Fibroblast of skin of scalp (primary cell): ENCODE measurements at places on chromosomes 7 and 10.

- peak; percentile 86 for DNase-seq
Measured at GRCh38 chr10:30151581-30152389, 92.4 kb upstream of the JCAD start.

DNA sequence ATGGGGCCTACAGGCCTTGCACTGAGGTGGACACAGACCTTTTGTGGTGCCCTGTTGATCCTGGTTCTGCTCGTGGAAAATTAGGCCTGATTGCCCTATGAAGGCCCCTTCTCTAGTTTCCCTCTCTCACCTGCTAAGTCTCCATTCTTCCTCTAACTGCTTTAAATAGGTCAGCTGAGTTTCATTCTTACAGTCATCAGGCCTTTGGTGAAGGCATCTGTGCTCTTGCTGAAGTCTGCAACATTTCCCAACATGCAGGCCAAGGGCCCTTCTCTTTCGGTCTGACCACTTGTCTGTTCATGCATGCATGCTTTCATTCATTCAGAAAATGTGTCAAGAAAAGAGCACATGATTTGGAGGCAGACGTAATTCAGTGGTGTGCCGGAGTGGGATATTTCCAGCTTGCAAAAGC lies 244.0 kb downstream of the BUB3 start:
- no peak for DNase-seq

DNA sequence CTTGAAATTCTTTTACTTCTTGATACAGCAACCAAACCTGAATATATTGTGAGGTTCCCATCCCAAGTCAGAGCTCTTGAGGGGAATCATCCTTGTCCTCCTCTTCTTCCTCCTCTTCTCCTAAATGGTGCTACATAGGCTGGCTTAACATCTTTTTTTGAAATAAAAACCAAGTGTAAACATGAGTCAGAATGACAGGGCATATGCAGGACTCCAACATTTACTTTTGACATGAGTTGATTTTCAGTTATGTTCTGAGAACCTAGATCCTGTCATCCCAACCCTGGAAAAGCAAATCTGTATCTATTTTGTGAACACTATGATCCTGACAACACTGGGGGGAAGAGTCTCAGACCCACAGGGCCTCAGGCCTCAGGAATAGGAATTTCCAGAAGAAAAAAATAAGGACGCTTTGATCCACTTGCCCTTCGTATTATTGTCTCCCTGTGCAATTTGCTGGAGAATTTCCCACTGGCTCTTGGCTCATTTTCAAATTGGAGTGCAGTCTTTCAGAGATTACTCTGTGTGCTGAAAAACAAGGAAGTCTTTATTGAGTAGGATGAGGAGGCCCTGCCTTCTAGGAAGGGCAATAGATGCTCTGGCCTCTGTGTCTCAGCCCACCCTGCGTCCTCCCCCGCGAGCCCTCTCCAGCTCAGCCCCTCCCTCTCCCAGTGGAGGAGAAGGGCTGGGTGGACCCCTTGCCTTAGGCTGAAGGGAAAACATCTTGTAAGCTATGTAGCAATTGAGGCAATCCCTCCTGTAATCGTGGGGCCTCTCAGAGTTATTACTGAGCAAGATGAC lies 121.6 kb downstream of the CREB5 start:
- peak; percentile 40 for DNase-seq

DNA sequence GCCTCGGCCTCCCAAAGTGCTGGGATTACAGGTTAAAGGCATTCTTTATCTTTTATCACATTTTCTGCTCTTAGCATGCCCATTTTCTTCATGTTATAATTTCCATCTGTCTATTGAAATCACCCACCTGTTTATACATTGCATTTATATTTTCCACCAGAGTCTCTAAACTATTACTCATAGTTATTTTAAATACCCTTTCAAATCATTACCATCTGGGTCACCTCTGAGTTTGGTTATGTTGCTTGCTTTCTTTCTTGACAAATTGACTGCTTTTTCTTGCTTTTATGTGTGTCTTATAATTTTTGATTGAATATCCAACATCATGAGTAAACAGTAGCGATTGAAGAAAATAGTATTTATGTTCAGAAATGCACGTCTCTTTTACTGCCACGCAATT lies 71.4 kb downstream of the TMEM270 start:
- peak; percentile 24 for DNase-seq

DNA sequence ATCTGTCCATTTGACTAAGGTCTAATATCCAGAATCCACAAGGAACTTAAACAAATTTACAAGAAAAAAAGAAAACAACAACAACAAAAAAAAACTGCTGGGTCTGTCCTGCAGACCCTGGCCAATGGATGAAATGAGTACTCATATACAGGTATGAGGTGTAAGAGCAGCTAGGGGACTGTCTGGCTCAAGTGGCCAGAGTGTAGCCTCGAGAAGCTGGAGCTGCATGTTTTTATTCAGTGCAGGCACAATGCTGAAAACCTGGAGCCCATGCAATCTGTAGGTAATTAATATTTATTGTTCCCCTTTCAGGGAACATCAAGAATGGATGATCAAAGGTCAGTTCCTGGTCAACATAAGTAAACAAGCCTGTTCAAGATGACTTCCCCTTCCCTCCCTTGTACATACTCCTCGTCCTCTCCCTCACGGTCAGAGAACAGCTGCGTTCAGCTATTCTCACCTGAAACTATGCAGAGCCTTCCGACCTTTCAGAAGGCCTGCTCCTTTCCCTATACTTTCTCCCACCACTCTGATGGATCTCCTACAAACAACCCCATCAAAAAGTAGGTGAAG lies 15.5 kb downstream of the CYP2C19 start:
- no peak for DNase-seq

DNA sequence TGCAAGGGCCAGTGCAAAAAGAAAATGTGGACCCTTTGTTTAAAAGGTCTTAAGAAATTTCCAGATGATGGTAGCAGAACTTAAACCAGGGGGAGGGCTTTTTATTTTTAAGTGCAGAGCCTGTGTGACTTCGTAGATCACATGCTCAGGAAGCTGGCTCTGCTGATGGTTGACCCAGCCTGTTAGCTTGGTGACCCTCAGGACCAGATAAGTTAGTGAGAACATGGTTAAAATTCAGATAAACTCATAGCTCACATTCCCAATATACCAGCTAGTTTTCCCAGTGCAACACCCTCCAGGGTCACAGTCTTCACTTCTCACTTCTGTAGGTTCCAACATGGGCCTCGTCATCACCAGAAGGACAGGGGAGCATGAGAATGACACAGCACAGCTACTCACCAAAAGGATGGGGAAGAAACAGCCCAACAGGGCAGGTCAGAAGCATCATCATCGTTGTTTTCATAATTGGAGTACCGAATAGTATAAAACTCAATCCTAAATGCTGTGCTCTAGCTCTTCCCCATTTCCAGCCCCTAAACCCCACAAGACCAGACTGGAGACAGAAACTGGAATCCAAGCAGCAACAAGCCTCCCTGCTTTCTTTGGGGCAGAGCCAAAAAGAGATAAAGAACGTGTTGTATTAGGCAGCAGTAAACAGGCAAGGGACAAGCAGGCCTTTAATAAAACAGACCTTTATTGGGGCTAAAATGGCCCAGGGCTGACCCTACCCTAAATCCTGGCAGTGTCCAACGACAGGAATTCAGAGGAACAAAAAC lies 102.2 kb upstream of the ANKRD1 start:
- peak; percentile 45 for DNase-seq

DNA sequence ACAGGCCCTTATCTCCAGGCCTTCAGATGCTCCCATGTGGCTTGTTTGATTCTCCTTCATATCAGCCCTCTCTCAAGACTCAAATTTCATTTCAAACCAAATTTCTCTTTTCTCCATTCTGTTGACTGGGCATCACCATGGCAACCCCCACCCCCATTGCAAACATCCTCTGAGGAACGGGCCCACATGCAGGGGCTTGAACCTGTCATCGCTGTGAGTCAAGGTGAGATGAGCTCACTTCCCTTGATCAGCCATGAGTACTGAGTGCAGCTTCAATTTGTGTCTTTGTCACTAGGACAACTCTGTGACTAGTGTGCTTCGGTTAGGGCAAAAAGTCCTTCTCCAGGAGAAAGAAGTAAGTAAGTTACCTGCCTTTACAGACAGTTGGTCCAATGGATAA lies 41.9 kb downstream of the CALML3 start:
- DNase-seq: no peak

DNA sequence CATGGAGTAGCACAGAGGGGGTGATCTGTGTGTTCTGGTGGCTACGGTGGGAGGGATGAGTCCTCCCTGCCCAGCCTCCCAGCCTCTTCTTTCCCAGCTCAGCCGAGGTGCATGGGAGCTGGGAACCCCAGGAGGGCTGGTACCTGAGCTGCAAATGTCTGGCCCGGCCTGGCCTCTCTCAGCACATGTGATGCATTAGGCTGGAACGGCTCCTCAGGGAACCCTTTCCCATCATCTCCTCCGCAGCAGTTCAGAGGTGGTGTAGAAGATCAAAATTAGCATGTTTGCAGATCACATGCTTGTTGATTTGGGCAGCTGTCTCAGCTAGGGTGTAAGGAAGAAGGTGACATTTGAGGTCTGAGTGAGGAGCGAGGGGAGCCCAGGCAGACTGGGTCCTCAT lies 126.6 kb downstream of the EMX2 start:
- DNase-seq: no peak
